ENCODE measurements at places on chromosomes 12 and 14.

DNA sequence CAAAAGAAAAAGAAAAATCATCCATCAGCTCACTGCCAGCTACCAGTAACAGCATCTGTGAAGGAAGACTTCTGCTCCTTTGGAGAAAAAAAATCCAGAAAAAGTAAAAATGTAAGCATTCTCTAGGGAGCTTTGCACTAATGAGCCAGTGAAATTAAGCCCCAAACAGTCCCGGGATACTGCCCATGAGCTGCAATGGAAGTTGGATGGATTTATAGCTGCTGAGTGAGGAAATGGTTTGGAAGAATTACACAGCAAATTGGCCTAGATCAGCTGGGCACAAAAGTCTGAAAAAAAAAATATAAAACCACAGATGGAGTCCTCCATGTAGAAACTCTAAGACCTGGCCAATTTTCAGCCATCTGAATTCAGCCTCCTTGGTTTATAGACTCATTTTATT is 462.9 kb upstream of the USP15 start:
- DNase-seq, result no peak

DNA sequence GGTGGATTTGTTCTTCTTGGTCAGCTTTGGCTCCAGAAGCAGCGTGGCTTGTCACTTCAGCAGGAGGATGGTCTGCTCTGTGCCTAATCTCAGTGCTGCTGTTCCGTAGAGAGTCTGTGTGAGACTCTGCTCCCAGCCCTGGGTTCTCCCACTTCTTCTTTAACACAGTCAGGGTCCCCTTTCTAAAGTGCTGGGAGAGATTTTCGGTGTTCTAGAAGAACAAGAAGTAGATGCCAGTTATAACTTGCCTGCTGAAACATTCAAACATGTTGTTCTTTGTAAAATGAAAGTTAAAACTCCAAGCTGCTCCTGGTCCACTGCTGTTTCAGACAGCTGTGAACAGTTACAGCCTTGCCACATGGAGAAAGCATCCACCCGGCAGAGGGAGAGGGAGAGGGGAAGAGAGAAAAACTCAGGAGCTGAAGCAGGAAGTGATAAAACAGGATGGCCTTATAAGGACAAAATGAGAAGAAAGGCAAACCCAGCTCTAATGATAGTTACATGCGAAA is 55.2 kb upstream of the CERS5 start:
- DNase-seq, result peak; percentile 44

DNA sequence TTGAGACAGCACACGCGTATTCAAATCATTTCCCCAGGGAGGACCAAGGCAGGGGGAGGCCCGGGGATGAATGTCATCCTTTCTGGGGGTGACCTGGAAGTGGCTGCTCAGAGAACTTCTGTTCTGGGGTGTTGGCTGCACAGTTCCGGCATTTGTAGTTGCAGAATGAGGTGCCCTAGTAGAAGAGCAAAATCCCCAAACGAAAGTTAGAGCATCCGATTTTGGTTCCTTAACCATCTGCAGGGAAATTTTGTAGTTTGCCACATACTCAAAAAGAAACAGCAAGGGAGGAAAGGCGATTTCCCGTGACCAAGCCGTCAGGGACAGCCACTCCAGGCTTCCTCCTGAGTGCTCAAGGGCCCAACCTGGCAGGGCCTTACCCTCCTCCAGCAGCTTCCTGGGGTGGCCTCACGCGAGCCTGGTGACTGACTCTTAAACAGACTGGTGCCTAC is 13.0 kb upstream of the TRAF3 start:
- DNase-seq, result peak; percentile 78

- no peak for DNase-seq
Observed at GRCh38 chr12:89355243-89356068, 3.2 kb upstream of the DUSP6 start.

DNA sequence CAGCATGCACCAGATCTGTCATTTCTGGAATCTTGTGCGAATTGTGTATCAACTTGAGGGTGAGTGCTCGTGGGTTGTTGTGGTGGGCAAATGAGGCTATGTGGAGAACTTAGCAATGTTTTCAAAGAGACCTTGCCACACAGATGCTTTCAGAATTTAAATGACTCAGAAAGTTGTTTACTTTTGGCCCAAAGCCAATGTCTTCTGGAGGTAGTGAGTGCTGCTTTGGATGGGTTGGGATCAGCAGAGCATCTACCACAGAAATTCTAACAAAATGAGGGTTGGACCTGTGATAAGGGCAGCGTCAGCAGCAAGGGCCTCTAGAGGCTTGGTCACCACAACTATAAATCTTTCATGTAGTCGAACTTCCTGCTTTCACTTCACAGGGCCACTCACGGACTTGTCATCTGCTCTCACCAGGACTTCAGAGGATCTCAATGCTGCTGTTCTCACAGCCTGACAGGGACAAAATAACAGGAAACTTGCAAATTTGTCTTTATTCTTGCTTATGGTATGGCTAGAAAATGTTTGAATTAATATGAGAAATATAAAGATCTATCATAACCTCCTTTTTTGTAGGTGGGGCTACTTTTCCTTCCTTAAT is 111.4 kb downstream of the DACT1 start:
- peak; percentile 7 for DNase-seq

DNA sequence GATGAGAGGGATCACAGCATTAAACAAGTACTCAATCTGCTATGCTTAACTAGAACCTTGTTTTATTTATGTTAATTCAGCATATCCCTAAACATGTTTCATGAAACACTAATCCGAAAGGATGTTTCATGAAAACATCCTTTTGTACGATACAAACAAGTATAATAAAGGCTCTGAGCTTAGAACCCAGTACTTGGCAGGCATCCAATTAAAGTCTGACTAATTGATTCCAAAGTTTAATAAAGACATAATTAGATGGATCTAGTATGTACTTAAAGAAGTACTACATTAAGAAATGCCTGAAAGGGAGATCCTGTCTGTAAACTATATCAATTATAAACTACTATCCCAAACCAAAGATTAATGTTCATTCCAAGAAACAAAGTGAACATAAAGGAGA is 51.8 kb downstream of the SCAF11 start:
- DNase-seq, result no peak

- DNase-seq, result no peak
Observed at GRCh38 chr14:94387051-94388026, 1.1 kb downstream of the SERPINA1 start.

DNA sequence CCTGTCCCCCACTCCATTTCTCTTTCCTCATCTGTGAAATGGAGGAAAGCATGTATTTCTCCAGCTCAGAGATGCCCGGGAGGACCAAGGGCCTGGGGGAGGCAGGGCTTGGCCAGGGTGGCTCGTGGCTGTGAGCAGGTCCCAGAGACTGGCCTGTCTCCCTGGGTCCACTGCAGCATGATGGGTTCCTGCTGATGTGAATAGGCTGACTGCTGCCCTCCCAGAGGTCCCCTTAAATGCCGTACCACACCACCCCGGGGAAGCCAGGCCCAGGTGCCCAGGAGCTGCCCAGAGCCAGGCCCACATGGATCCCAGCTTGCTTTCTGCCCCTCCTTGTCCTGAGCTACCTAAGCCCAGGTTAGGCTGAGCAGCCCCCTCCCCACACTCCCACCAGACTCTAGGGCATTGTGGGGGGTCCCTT is 158.2 kb upstream of the C14orf180 start:
- no peak for DNase-seq

- no peak for DNase-seq
Observed at GRCh38 chr14:89240414-89240813, 176.6 kb downstream of the FOXN3 start.

DNA sequence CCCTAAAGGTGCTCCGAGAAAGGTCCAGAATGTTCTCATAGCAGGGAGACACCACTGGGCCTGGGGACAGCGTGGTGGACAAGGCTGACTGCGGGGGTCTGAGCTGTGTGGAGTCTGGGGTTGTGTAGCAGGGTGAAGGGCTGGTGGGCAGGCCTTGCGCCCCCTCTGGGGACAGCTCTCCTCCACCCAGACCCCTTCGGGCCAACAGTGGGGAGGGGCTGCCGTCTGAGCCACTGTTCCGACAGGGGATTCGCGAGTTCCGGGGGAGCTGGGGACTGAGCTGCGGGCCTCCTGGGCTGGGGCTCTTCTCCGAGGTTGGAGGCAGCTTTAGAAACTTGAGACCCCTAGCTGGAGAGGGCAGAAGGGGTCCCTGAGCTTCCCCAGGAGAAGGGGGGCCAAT is 32.1 kb downstream of the NCKAP5L start:
- no peak for DNase-seq

GRCh38 chr12:12209675-12210074 is 57.2 kb downstream of the LRP6 start:
- DNase-seq, result no peak

DNA sequence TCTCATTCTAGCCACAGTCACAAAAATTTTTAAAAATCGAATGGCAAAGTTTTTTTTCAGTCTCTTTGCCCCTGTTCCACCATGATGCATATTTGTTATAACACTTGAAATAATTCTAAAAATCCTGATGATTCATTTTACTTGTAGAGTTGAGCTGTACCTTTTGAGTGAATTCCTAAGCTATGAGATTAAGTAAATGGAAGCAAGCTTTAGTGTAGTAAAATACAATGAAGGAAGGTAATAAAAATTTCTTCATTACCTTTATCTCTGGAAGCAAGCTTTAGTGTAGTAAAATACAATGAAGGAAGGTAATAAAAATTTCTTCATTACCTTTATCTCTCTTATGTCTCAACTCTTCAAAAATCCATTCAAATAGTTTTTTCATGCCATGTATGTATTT is 46.1 kb downstream of the TMTC3 start:
- no peak for DNase-seq
